AG09309 (cell line): ENCODE measurements at places on chromosomes 1 and 21.

DNA sequence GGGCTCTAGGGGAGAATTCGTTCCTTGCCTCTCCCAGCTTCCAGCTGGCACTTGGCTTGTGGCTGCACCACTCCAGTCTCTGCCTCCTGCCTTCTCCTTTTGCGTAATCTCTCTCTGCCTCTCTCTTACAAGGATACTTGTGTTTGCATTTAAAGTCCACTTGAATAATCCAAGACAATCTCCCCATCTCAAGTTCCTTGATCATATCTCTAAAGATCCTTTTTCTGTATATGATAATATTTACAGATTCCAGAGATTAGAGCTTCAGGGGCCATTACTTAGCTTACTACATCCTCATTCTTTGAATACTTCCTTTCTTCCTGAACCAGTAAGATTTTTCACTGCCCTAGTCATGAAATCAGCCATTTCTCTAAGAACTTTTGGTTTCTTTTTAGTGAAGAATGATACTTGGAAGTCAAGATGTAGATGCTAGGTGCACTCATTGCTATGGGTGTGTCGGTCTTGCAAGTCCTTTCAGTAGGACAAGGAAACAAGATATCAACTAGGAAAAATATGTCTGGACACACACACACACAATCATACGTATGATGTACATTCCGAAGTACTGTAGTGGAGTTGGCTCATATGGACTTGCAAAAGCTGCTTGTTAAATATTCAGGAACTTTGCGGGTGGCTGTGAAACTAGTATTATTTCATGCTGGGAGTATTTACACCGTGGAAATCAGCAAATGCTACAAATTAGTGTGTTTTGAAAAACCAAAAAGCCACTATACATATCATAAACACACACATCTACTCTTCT, 20.8 kb upstream of the RLF start:
- no peak for DNase-seq

GRCh38 chr1:246893191-246893939, 38.4 kb downstream of the AHCTF1 start:
- DNase-seq = no peak

- peak; percentile 62 for DNase-seq
Measured at GRCh38 chr1:151611832-151612500, at the start of gene SNX27. SNX27 (plus strand) TSS chr1:151612050; CDS start chr1:151612202, 152 bp downstream.

- DNase-seq = no peak
Measured at GRCh38 chr1:51316846-51317120, 13.6 kb downstream of the TTC39A start.

- DNase-seq = no peak
Measured at GRCh38 chr1:191662746-191663145, 495.5 kb upstream of the RGS18 start.

DNA sequence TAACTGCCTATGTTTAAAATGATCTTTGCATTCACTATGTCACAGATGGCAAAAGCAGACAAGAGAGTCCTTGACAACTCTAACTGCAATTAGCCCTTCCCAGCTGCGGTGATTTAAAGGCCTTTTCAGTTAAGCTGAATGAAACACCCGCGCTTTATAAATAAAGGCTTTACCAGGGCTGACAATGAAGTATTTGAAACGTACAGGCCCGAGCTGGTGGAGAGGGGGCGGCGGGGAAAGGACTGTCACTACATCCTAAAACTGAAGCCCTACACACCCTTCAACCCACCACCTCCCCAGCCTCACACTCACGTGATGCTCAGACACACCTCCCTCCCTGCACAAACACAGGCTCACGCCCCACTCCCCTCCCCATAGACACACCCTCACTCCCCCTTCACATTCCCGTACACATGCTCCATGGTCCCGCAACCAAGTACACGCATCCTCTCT, 45.5 kb downstream of the GRIK3 start:
- DNase-seq = no peak

DNA sequence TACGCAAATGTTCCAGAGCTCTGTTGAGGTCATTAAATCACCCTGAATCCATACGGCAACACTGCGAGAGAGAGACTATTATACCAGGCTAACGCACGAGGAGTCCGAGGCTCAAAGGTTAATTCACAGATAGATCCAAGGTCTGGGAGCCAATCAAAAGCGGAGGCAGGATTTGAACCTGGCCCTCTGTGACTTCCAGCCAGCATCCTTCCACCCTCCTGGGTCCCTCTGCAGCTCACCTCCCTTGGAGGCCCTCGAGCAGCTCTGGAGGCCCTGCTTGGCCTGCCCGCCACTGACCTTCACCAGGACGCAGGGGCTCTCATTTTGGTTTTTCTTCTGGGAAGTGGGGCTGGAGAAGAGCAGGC, 42.1 kb downstream of the KIAA1614 start:
- no peak for DNase-seq

GRCh38 chr1:158011714-158012113, 18.3 kb downstream of the KIRREL1 start:
- no peak for DNase-seq

DNA sequence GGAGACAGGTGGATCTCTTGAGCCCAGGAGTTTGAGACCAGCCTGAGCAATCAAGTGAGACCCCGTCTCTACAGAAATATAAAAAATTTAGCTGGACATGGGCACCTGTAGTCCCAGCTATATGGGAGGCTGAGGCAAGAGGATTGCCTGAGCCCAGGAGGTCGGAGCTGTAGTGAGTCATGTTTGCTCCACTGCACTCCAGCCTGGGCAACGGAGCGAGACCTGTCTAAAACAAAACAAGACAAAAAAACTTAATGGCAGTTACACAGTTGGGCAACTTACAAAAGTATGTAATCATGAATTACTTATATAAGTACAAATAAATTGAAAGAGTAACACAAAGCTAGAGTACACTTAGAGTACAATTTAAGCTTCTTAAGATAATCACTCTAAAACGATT, 25.2 kb downstream of the RC3H1 start:
- no peak for DNase-seq

DNA sequence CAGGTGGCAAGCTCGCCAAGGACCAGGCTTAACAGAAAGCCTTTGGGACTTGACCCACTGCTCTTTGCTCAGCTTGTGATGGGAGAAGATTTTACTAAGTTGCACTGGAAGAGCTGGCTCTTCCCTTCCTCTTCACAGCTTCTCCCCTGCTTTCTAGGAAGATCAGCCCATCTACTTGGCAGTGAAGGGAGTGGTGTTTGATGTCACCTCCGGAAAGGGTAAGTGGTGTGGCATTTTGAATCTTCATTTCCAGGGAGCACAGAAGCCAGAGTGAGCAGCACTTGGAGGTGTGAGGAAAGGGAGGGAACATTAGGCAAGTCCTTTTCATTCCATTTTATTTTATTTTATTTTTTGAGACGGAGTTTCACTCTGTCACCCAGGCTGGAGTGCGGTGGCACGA, 9.7 kb downstream of the NENF start:
- DNase-seq = no peak

DNA sequence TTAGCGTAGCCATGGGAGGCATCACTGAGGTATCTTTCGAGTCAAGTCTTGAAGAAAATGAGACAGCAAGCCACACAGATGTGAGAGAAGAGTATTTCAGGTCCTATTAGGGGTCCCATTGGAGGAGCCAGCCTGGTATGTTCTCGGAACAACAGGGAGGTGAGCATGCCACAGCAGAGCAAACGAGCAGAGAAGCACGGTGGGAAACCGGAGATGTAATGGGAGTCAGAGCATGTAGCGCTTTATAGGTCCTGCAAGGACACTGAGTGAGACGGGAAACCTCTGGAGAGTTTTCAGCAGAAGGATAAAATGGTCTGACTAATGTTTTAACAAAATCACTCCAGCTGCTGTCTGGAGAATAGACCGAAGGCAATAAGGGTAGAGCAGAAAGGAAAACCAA, 15.9 kb downstream of the H3-3A start:
- no peak for DNase-seq

GRCh38 chr21:44764319-44765230, 37.0 kb downstream of the UBE2G2 start:
- DNase-seq = no peak

- DNase-seq = no peak
Measured at GRCh38 chr1:34858901-34859445, 576 bp downstream of the SMIM12 start.

DNA sequence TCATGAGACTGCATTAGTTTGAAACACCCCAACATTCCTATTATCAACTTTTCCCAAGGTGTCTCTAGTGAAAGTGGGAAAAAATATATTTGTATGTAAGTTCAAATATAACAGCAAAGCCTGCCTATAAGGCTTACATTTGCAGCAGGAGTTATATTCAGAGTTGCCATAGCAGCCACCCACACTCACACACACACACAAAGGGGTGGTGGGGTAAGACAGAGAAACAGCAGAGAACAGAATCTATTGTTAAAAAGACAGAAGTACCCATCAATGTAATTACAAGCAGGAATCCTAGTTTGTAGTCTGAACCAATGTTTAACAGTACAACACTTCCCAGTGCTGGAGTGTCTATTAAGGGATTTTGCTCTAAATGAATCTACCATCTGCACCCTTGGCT, 55.0 kb downstream of the PLPPR5 start:
- DNase-seq = no peak

DNA sequence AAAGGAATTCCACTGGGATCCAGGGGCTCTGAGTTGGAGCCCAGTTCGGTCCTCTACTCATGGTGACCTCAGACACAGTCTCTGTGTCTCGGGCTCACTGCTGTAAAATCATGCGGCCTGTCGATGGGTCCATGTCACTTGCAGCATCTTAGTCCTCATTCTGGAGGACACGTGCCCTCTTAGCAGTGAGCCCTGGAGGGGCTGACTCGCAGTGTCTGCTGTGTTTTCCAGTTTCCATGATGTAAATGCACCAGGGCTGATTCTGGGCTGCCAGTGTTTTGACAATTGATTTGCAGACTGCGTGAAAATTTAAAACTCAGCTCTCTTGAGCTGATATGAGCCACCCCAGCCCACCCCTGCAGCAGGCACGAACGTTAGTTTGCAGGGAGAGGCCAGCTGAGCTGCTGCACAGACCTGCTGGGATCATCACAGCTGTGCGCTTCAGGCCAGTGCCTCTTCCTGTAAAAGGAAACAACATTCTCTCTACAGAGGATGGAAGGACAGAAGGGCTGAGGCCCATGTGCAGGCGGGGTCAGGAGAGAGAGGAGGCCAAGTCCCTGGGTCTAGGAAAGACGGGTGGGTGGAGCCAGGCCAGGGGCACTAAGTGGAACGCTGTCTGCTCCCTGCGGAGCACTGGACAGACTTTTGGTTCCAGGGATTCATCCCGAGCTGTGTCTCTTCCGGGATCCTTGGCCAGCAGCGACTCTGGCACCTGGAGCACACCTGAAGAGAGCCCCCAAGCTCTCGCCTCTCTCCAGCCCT, 42.6 kb downstream of the RSPH1 start:
- no peak for DNase-seq

DNA sequence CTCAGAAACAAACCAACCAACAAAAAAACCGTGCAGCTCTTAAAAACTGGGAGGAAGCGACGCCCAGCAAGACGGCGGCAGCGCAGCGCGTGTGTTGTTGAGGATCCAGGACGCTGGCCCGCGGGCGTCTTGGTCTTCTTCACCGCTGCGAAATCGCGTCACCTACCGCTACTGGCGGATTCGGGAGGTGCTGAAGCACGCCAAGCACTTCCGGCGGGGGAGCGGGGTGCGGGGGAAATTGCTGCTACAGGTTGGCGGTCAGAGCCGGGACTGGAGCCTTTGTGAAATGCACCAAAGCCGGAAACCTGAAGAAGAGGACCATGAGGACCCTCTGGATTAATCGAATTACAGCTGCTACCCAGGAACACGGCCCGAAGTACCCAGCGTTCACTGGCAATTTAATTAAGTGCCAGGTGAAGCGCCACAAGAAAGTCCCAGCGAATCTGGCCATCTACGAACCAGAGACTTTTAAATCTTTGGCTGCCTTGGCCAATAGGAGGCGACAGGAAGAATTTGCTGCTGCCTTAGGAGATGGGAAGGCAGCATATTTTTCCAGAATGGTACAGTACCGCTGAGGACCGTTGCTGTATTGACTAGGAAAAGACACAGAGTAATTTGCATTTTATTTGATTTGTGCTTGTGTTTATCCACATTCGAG, 11.9 kb upstream of the RIPPLY3 start:
- no peak for DNase-seq

DNA sequence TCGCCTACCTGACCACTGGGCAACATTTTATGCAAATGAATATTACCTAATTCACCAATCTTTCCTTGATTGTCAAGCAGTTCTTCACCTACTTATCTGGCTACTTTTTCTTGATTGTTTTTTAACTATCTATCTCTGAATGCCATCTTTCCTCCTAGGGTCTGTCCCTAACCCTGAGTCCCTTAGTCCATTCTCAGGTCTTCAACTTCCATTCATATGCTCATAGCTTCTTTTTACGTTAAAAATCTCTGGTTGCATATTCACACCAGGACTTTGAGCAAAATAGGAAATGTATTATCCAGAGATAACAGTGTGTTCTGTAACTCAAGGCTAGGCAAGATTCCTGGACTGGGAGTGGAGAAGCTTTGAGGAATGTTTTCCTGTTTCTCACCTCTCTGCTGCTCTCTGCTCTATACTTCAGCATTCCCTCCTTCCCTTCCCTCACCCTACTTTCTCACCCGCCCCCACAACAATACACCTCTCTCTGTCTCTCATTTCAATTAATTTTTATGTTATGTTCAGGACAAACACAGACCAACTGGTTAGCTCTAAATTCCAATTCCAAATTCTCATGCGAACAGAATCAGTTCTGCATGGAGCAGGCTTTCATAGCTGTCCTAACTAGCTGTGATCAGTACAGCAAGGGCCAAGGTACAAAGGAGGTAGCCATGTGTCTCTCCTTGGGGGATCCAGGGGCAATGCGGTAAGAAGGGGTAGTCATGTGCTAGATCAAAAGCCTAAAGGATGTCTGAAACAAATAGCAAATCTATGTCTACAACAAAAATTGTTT, 278.4 kb downstream of the USH2A start:
- no peak for DNase-seq

DNA sequence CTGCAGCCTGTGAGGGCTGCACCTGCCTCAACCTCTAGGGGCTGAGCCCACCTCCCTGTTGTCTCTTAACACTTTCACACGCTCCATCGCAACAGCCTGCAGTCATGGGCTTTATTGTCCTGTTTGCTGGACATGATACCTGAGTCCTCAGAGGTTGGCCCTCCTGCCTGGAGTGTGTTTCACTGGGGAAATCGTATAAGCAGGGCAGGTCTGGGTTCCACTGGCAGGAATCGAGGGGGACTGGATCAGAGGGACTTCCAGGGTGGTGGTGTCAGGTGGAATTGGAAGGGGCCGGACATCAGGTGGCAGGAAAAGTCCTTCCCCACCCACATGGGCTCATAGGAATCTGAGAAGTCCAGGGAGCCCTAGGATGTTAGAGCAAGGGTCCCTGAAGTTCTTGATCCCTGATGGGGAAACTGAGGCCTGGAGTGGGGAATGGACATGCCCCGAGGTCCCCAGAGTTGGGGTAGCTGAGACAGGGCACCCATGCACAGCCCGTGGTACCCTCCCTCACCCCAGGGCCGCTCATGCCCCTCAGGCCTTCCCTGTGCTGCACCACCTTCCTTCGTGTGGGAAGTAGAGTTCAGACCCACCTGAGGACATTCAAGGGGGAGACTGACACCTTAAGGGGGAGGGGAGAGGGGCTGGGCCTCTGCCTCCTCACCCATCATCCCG, 66.6 kb downstream of the PIK3CD start:
- no peak for DNase-seq

DNA sequence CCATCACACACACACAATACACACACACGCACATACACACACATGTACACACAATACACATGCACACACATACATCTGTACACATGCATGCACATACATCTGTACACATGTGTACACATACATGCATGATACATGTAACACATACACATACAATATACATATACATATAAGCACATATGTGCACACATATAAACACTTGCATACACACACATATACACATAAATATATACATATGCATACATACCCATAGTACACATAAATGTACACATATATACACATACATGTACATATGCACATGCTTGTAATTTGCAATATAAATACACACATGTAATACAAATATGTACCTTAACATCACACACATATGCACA, 282.6 kb upstream of the VAMP3 start:
- DNase-seq = no peak
